ENCODE measurements at places on chromosomes 3 and 15. TPM values are rescaled to one million over a fixed set of nuclear protein-coding genes. Genes with fewer than 3 reads are reported as not detected.

GRCh38 chr15:100254691-100255090 is 87.1 kb downstream of the ADAMTS17 start:
- no peaks in the 10 kb centered on the region for H3K27me3 ChIP-seq
- DNase-seq = no peak
- H3K4me3 ChIP-seq = no peak overlapping the region
- H3K27ac ChIP-seq = no peak overlapping the region

GRCh38 chr15:36903922-36904556 is 196.3 kb downstream of the MEIS2 start:
- H3K36me3 ChIP-seq = no peaks in the 10 kb centered on the region
- no peaks in the 10 kb centered on the region for H3K4me1 ChIP-seq
- H3K4me3 ChIP-seq = no peak overlapping the region
- DNase-seq = no peak
- no peaks in the 10 kb centered on the region for H3K27me3 ChIP-seq

- no peak for DNase-seq
- H3K27me3 ChIP-seq = no peaks in the 10 kb centered on the region
- H3K4me1 ChIP-seq = no peaks in the 10 kb centered on the region
Observed at GRCh38 chr3:15451216-15452113, 24.1 kb downstream of the EAF1 start.

DNA sequence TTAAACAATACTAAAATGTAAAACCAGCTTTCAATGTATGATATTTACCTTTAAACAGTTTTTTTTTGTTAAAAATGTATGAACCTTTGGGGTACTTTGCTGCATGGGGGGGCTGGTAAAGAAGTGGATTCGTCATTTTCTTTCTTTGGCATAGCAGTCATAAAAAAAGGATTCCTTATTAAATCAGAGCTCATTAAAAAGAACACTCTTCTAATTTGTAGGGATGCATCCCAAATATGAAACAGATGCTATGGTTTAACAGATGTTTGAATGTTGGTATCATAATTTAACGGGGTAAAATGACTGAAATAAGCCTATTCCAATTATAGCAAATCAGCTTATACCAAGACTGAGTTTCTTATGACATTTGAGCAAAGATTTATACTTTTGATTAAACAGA is 234.4 kb downstream of the BBX start:
- no peaks in the 10 kb centered on the region for H3K36me3 ChIP-seq
- no peak overlapping the region for H3K27ac ChIP-seq
- no peaks in the 10 kb centered on the region for H3K27me3 ChIP-seq
- H3K4me1 ChIP-seq = peaks cover 8% of the 10 kb centered on the region
- DNase-seq = no peak

GRCh38 chr3:44355362-44356033 is 16.9 kb downstream of the TCAIM start:
- H3K4me1 ChIP-seq = no peaks in the 10 kb centered on the region
- no peak overlapping the region for H3K27ac ChIP-seq
- no peaks in the 10 kb centered on the region for H3K27me3 ChIP-seq
- H3K36me3 ChIP-seq = no peaks in the 10 kb centered on the region
- no peak overlapping the region for H3K4me3 ChIP-seq

DNA sequence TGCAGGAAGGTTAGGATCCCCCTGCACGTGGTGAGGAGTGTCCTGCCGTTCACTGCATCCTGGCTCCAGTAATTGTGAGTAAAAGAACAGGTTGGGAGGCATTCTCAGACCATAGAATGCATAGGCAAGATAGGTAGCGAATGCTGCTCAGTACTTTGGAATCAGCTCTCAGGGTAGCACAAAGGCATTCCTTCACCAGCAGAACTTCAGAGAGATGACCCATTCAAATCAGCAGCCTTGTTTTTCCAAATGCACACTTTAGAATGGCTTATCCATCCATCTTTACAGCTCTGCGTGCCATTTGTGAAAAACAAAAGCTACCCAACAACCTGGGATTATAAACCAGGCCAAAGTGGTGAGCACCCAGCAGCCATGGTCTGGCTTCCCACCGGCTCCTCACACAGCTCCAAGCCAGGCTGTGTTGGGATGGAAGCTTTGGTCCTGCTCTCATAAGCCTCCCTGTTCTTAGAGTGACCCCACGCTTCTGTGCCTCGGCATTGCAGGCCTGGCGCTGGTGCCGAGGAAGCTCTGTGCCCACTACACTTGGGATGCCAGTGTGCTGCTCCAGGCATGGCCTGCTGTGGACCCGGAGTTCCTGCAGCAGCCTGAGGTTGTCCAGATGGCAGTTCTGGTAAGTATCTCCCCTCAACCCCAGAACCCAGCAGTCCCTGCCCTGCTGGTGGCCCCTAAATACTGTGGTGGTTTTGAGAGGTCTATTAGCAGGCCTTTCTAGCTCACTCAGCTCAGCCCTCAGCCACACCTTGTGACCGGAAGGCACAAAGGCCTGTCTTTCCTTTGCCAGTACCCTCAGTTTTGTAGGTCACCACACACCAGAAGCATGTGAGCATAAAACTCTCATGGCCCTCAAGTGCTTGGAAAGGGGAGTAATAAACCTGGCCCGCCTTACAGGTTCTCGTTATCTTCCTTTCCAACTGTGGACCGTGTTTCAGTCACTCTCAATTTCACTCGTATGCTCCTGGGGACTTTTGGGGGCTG is 52.9 kb upstream of the LIMD1 start:
- no peak for DNase-seq
- H3K4me1 ChIP-seq = peaks cover 4% of the 10 kb centered on the region
- no peak overlapping the region for H3K27ac ChIP-seq
- H3K36me3 ChIP-seq = no peaks in the 10 kb centered on the region

- no peaks in the 10 kb centered on the region for H3K36me3 ChIP-seq
- no peak for DNase-seq
- H3K27ac ChIP-seq = no peak overlapping the region
- no peaks in the 10 kb centered on the region for H3K4me1 ChIP-seq
- no peaks in the 10 kb centered on the region for H3K27me3 ChIP-seq
- H3K4me3 ChIP-seq = no peak overlapping the region
Observed at GRCh38 chr3:124707656-124708062, 22.6 kb upstream of the UMPS start.

Gene RASGRP1
- 1.5 TPM for total RNA-seq

Gene CPN2
- not detected for total RNA-seq

Gene CCR3
- total RNA-seq = not detected
